GM19239 (cell line): ENCODE measurements at places on chromosomes 11 and 22.

DNA sequence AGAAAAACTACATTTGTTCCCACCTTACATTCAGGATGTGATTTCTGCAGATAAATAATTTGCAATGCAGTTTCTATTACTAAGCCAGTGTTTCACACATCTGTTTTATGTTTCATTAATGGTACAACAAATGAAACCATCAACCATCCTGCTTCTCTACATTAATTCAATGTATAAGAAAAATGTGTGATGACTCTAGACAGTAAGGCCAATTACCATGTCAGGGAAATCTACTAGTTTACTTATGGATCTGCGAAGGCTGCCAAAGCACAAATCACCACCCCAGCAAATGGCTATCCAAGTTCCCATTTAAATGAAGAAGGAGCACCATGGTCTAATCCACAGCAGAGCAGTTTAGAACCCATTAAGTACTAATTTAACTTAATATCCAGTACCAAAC lies 50.1 kb upstream of the NCAM1 start:
- DNase-seq: no peak

DNA sequence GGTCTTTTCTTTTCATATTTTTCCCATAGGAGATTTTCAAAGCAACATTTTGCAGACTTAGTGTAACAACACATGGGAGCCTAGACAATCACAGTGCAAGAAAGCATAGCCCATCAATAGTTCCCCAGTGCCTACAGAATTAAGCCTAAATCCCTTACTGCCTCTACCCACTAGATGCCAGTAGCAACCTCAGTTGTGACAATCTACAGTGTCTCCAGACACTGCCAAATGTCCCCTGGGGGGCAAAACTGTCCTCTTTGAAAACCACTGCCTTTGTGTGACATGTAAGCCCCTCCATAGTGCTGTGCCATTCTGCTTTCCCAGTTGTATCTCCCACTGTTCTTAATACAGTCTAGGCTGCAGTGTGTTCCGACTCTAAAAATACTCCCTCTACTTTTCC lies 1329.0 kb downstream of the LRRC4C start:
- DNase-seq: no peak

GRCh38 chr11:121465709-121466062 lies 12.9 kb upstream of the SORL1-AS1 start:
- DNase-seq: no peak

DNA sequence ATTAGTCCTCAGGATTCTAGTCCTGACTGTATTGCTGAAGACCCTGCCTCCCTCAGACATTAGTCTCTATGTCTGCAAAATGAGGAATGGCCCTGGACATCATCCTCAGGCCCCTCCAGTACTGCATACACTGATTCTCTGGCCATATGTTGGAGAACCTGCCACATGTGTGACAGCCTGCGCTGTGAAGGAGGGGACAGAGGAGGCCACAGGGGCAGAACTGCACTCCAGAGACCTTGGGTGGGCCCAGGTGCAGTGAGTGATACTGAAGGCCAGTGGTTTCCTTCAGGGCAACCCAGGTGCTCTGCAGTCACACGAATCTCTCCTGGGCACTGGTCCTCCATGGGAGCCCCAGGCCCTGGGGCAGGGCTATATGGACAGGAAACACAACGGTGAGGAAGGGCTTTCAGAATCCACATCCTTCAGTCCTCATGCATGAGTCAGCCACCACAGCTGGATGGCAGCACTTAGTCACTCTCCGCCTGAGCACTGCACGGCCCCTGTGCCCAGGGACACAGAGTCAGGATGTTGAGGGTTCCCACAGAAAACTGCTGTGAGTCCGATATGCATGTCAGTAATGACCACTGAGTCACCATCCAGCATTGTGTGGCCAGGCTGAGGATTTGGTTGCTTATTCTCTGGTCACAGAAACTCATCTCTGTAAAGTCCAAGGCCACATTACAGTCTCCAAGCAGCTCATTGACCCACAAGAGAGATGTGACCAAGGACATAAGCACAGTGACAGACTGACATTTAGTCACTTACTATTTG lies 39.7 kb downstream of the ME3 start:
- no peak for DNase-seq

- DNase-seq: no peak
These were observed 7.2 kb upstream of the OSM start for GRCh38 chr22:30273711-30274436.

DNA sequence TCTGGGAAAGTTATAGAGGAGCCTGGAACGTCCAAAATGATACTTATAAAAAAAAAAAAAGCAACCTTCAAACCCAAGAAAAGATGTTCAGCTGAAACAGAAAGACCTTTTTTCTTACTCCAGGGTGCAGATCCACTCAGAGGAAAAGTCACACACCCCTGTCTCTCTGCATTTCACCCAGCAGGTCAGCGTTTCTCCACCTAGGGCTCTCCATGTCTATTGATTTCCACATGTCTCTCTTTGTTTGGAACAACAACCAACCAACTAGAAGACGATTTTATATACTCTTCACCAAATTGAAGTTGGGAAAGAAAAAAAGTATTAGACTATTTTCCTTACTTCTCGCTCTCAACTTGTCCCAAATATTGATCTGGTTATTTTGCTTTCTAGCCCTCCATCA lies 42.2 kb upstream of the BLID start:
- DNase-seq: no peak

- no peak for DNase-seq
These were observed 24.0 kb downstream of the PLAAT3 start for GRCh38 chr11:63590024-63590788.

GRCh38 chr11:74465291-74465708 lies 2.0 kb downstream of the KCNE3 start:
- DNase-seq: no peak

DNA sequence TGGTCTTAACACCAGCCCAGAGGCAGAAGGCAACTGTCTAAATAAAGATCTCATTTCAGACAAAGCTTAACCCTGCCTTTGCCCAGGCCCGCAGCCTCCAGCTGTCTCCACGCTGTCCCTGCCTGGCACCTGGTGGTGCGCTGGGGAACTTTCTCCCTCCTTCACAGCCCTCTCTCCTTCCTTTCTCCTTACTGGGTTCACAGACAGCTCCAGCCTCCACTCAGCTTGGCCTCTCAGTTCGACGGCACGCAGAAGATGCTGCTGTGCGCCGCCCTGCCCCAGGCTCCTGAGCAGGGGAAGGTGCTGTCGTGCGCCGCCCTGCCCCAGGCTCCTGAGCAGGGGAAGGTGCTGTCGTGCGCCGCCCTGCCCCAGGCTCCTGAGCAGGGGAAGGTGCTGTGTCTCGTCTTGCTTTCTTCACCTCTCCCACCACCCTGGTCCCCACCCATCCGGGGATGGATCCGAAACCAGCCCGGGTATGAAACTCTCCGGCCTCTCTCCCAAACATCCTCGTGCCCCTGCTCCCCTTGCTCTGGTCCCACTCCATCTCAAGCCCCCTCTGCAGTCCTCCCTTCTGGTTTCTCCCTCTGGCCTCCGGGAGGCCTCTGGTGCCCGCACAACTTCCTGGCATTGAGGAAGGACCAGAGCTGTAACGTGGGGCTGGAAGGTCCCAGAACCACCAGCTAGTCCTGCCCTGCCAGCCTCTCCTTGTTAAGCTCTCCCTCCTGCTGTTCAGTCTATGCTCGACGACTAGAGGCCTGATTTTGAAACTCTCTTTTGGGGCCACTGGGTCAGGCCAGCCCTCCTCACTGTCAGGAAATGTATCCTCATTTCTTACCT lies 22.9 kb upstream of the JAM3 start:
- no peak for DNase-seq

DNA sequence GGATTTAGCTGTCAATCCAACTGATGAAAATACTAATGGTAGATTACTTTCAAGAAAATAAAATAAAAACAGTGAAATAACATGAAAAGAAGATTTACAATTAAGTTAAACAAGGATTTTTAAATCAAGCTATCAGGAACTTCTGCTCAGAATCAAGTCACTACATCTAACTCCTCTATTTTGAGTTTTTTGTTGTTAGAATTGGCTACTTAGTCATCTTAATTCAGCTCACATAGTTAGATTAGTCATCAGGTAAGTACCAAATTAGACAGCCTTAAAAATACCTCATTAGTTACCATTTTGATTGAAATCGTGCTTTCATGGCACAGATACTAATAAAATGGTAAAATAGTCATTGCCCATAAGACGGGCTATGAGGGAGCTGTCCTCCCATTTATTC lies 35.8 kb downstream of the BTG4 start:
- no peak for DNase-seq

DNA sequence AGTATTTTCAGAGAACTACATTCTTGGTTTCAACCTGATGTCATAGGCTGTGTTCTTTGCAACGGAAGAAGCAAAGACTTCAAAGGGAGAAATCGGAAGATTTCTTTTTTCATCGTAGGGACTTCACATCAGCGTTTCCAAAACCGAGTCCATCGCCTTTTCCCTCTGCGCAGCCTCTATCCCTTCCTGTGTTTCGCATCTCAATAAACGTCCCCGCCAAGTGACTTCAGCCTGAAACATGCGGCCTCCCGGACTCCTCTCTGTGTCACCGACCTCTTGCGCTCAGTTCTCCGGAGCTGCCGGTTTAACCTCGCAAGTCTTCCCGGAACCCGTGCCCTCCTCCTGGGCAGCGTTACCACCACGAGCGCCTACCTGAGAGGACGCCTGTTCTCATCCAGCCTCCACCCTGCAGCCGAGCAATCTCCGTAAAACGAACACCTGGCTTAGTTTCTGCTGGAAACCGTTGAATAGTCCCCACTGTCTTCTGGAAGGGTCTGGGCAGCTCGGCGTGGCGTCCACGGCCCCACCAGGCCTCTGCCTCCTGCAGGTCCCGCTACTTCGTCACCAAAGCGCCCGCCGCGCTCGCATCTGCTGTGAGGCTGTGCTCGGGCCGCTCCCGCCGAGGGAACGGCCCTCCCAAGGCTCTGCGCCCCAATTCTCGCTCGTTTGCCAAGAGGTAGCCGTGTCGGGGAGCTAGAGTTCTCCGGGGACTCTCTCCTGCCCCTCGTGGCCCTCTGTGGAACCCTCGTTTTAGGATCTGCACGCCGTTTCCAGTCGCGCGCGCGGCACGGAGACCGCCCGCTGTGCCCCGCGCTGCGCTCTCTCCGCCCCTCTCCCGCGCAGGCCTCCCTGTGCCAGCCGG lies at the start of gene GLB1L3:
Gene GLB1L3, plus strand, starts transcription at position 846 of the 862 bp plus-strand sequence. CDS start 362 bp downstream, outside the sequence.
- no peak for DNase-seq

DNA sequence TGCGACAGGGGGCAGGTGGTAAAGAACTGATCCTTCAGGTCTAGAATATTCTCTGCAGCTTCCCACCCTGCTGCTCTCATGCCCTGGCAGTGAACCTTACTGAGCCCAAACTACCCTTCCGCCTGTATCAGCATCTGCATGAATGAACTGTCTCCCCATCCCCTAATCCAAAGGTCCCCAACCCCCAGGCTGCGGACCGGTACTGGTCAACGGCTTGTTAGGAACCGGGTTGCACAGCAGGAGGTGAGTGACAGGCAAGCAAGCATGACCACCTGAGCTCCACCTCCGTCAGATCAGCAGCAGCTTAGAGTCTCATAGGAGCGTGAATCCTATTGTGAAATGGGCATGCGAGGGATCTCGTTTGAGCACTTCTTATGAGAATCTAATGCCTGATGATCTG lies 58.2 kb upstream of the LMO1 start:
- DNase-seq: no peak

- no peak for DNase-seq
These were observed 6.2 kb downstream of the CEP57 start for GRCh38 chr11:95796501-95796900.

DNA sequence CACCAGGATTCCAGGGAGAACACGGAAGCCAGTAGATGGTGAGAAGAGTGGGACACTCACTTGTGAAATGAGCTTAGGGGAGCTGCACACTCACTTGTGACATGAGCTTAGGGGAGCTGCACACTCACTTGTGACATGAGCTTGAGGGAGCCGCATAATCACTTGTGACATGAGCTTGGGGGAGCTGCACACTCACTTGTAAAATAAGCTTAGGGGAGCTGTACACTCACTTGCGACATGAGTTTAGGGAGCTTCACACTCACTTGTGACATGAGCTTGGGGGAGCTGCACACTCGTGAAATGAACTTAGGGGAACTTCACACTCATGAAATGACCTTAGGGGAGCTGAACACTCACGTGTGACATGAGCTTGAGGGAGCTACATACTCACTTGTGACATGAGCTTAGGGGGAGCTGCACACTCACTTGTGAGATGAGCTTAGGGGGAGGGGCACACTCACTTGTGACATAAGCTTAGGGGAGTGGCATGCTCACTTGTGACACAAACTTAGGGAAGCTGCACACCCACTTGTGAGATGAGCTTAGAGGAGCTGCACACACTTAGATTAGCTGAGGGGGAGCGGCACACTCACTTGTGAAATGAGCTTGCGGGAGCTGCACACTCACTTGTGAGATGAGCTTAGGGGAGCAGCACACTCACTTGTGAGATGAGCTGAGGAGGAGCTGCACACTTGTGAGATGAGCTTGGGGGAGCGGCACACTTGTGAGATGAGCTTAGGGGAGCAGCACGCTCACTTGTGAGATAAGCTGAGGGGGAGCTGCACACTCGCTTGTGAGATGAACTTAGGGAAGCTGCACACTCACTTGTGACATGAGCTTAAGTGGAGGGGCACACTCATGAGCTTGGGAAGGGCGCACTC lies 59.0 kb downstream of the NCAPD3 start:
- no peak for DNase-seq

- DNase-seq: no peak
These were observed 5.9 kb upstream of the C11orf91 start for GRCh38 chr11:33706546-33706945.
